ENCODE measurements at places on chromosomes 5 and 9.
A peak's percentile ranks its signal among the peaks of the same experiment; 100 is the strongest.

- no peak for DNase-seq
Measured at GRCh38 chr5:77369566-77369965, 122.5 kb downstream of the WDR41 start.

DNA sequence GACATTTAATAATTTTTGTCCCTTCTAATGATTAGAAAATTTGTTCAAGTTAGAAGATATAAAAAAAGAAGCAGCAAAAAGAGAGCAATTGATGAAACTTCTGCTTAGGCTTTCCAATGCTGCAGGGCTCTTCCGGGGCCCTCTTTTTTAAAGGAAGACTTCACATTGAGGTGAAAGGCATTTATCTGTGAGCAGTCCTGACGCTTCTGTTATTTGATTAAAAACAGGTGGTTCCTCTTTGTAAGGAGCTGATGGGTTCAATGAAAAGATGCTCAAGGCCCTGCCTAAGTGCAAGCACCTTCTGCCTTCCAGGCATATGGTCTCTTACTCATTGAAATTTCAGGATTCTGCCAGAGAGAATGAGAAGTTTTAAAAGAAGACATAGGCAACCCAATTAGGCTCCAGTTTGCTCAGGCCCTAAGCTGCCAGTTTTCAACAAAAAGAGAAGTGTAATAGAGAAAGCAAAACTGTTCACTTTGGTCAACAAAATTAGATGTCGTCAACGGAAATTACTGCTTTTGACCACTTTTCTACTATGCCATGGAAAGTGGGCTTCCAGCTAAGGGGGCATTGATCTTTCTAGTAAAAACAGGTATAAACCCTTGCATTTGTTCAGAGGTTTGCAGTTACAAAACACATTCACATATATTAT, 100.2 kb downstream of the INSYN2B start:
- DNase-seq, result no peak

DNA sequence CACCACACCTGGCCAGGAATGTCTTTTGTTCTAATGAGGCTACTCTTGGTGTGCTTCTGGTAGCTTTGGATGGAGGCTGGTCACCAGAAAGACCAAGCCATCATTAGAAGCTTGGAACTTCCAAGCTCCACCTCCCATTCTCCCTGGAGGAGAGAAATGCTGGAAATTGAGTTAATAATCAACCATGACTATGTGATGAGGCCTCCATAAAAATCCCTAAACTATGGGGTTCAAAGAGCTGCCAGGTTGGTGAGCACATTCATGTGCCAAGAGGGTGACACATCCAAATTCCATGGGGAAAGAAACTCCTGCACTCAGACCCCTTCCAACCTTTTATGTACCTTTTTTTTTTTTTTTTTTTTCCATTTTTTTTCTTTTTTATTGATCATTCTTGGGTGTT, 105.5 kb upstream of the SPATA31C2 start:
- DNase-seq, result no peak

- peak; percentile 39 for DNase-seq
Measured at GRCh38 chr5:33939556-33940262, 3.5 kb downstream of the RXFP3 start.

DNA sequence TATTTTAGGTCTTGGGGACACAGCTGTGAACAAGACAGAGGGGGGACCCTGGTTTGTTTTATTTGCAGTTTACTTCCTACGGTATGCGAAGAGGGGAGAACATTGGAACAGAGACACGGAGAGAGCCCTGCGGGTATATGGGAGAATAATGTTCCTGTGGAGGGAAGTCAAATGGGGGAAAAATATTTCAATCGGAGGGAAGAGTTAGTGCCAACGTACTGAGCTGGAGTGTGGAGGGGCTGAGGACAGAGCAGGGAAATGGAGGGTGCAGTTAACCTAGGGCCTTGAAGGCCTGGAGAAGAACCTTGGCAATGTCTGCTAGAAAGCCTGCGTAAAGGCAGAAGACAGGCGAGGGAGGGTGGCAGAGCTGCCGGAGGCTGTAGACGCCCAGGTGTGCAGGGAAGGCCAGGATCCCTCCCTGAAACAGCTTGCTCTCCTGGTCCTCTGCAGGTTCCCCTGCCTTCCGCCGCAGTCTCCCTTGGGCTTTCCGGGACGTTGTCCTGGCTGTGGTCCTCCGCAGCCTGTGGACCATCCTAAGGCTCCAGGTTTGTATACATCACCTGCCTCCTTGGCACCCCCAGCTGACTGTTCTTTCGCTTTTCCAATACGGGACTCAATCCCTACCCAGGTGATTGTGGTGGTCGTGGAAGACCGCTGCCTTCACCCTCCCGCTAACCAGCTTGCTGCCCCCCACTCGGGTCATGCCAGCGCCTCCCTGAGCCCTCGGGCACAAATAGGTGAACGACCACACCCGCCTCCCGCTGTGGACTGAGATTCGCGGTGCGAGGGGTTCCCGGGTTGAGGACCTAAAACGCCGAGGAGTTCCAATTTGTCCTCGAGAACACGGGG, 1.9 kb upstream of the RACK1 start:
- no peak for DNase-seq

DNA sequence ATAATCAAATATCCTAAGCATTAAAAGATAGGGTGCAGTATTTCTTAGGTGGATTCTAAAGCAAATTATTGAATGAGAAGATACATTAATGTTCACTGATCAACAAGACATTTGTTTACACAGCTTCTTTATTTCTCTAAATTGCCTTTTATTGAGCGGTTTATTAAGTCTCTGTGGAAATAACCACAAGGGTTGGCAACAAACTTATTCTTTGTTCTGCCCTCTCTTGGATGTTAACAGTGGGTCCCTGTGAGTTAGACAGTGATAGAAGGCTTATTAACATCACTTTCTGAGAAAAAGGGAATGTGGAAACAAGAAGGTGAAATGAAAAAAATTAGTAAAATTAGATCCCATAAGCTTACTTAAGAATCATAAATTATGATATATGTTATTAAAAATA, 82.7 kb upstream of the C6 start:
- no peak for DNase-seq

DNA sequence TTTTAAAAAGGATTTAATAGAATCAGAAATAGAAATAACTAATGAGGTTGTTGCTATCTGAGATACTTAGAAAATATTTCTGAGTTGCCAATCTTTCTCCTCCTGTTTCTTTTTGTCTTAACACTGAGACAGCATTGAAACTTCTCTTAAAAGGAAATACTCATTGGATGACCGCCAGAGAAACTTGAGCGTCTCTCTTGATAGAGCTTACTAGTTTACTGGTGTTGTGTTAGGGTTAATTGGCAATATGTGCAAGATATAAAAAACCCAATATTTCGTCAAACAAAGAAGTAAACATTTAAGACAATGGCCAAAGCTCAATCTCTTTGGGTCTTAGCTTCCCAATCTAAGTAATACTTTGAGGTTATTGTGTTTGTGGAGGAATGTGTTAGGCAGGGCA, 176.4 kb upstream of the CHD1 start:
- DNase-seq, result no peak

- no peak for DNase-seq
Measured at GRCh38 chr5:41240390-41240789, 27.1 kb upstream of the C6 start.

DNA sequence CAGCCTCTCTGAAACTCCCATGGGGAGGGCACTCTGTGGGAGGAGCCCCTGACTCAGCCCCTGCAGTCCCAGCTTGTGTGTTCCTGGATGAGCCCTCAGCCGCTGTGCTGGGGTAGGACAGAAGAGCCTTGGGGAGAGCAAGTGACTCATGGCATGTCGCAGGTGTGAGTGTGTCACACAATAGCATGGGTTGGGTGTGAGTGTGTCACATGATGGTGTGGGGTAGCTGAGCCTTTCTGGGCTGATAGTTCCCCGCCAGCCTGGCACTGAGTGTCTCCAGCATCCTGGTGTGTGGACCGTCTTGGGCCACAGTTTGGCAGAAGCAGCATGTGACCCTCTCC, 83.4 kb downstream of the PHF2 start:
- no peak for DNase-seq

DNA sequence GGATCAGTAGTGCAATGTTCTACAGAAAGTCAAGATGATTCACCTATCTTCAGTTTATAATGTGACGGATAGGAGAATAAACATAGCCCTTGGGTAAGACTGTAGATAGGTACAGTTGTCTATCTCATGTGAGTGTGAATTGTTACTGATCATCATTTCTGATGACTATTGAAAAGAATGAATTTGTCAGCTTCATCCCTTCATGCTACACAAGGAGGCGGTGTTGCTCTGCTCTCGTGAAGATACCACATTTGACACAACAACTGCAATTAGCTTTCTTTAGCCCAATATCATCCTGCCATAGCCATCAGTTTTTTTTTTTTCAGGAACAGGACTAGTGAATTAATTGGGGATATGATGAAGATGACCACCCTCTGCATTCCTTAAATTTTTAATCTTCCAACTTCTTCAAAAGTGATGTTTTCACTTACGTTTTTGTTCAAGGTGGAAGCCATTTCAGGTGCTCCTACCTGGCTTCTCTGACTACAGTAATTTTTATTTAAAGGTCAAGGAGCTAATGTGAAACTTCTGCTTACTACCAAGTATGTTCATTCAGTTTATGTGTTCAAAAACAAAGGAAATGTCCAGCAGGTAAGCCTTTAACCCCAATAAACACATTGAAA, 152.9 kb upstream of the MOCS2 start:
- peak; percentile 63 for DNase-seq

GRCh38 chr9:133987446-133987788, 4.7 kb downstream of the VAV2 start:
- no peak for DNase-seq

- peak; percentile 57 for DNase-seq
Measured at GRCh38 chr5:8340739-8341344, 471.9 kb downstream of the MTRR start.

GRCh38 chr5:131765261-131765660, 31.6 kb downstream of the FNIP1 start:
- no peak for DNase-seq

DNA sequence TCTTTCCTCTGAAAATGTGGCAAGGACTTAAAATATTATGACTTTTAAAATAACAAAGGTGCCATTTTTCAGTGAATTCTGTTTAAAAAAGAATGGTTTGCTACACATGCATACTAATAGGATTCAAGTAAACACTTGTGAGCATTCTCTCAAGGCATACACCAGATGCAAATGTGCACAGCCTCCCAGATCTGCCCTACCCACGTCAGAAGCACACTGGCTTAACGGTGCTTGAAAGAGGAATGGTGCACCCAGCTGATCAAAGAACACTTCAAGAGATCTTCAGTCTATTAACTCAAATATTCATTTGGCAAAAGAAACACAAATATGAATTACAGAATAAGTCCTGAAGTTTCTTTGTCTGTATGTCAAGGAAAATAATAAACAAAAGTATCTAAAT, 15.8 kb downstream of the GABRB2 start:
- DNase-seq, result no peak

- no peak for DNase-seq
Measured at GRCh38 chr9:13026956-13027355, 252.1 kb downstream of the LURAP1L start.

DNA sequence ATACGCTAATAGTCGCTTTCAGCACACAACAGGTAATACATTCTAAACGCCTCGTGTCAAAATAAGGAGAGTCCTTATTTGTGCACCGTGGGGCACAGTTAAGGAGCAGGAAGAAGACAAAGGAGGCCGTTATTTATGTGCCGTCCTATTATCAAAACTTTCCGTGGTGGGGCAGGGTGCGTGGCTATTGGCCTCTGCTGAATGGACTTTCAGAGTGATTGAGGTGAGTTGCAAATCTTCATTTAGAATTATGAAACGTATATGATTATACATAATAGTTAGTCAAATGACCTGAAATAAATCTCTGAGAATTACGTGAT, 833 bp downstream of the C5orf24 start:
- peak; percentile 6 for DNase-seq

DNA sequence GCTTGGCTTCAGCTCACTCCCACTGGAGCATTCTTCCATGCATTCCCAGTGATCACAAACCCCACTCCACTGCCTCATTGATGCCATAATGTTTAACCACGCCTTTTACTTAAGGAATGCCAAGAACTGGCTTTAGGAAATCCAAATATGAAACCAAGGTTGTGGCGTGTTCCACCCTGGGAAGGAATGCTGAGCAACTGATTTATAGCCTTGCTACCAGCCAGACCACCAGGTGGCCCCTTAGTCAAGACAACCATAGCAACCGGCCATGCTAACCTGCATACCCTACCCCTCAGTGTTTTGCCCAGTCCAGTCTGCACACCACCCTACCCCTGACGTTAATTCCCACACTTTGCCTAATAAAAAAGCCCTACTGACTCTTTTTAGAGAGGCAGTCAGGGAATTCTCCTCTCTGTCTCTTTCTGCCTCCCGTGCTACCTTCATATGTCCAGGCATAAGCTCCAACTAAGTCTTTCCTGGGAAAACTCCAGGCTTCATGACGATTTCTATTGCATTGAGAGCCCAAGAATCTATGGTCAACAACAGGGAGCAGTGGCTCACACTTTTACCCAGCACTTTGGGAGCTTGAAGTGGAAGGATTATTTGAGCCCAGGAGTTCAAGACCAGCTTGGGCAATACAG, 27.0 kb upstream of the PRRC2B start:
- peak; percentile 38 for DNase-seq

DNA sequence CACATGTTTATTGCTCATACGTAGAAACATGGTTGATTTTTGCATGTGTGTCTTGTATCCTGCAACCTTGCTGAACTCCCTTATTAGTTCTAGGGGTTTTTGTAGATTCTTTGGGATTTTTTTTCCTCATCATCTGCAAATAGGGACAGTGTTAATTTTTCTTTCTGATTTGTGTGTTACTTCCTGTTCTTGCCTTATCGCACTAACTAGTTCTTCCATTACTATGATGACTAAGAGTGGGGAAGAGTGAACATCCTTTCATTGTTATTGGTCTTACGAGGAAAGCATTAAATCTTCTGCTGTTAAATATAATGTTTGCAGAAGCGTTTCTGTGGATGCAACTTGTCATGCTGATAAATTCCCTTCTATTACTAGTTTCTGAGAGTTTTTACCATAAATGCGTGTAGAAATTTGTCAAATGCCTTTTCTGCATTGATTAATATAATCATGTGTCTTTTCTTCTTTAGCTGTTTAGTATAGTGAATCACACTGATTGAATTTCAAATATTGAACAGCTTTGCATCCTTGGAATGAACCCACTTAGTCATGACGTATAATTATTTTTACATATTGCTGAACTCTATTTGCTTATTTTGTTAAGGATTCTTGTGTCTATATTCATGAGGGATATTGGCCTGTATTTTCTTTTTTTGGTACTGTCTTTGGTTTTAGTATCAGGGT, 32.1 kb upstream of the RNF130 start:
- no peak for DNase-seq

- DNase-seq, result no peak
Measured at GRCh38 chr5:156469636-156470035, 142.7 kb downstream of the SGCD start.

GRCh38 chr9:127182901-127183746, 60.7 kb upstream of the ANGPTL2 start:
- peak; percentile 29 for DNase-seq

- DNase-seq, result no peak
Measured at GRCh38 chr5:1108023-1108864, 3.6 kb downstream of the SLC12A7 start.

GRCh38 chr5:139137697-139138096, 60.5 kb downstream of the SIL1 start:
- DNase-seq, result peak; percentile 27

GRCh38 chr9:133771486-133772482, 33.6 kb upstream of the SARDH start:
- no peak for DNase-seq

- no peak for DNase-seq
Measured at GRCh38 chr9:90014421-90014820, 409.6 kb downstream of the GADD45G start.

- DNase-seq, result peak; percentile 28
Measured at GRCh38 chr9:33921967-33922895, 105.3 kb downstream of the UBE2R2 start.

- peak; percentile 40 for DNase-seq
Measured at GRCh38 chr5:139494832-139495231, 12.3 kb upstream of the STING1 start.
